ENCODE measurements at places on chromosomes 3 and 15.

GRCh38 chr3:119542168-119542767 lies 17.1 kb downstream of the CD80 start:
- no peak for DNase-seq

DNA sequence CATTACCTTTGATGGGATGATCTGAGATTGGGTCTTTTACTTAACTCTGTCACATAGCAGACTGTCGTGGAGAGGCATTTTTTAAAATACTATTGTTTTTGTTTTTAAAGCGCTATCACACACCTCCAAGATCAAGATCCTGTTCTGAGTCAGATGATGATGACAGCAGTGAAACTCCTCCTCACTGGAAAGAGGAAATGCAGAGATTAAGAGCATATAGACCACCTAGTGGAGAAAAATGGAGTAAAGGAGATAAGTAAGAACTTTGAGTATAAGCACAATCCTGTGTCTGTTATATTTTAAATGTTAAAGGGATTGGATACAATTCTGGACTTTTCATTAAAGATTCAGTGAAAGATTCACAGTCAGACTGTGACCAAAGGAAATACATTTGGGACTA lies 18.4 kb upstream of the ZBTB47 start:
- DNase-seq: peak; percentile 31

- DNase-seq: no peak
Measured at GRCh38 chr3:145983101-145983500, 177.9 kb downstream of the PLOD2 start.

DNA sequence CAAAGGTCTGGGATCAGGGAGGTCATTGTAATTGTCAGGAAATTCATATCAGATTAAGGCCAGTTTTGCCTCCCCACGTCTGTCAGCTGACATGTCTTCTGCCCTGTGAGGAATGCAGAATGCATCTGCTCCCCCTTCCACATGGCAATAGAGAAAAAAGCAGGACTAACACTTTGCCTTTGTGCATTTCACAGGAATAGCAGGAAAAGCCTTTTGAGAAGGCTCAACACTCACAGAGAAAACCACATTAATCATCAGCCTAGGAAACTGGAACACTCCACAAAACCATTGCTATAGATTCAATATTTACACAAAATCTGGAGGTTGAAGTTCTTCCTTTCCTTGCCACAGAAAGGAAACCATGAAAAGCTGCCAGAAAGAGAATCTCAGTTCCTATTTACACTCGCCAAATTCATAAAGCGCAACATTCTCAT lies 165.2 kb upstream of the HES1 start:
- no peak for DNase-seq

Data from trophoblast cell (in vitro differentiated cells and primary cell).